Right cardiac atrium (tissue), 5 donors: ENCODE measurements at places on chromosomes 13 and 19. TPM values are rescaled to one million over a fixed set of nuclear protein-coding genes. Genes with fewer than 3 reads are reported as not detected.

GRCh38 chr13:37369616-37370015 is 229.0 kb downstream of the POSTN start:
- DNase-seq, result no peak

- DNase-seq, result no peak
Observed at GRCh38 chr19:39104186-39104596, 20.0 kb downstream of the ACP7 start.

HTR2A gene
- total RNA-seq, result 1.1 TPM

LILRA1 gene
- 1.2 TPM for total RNA-seq

EPSTI1 gene
- total RNA-seq, result 4.8 TPM

DNA sequence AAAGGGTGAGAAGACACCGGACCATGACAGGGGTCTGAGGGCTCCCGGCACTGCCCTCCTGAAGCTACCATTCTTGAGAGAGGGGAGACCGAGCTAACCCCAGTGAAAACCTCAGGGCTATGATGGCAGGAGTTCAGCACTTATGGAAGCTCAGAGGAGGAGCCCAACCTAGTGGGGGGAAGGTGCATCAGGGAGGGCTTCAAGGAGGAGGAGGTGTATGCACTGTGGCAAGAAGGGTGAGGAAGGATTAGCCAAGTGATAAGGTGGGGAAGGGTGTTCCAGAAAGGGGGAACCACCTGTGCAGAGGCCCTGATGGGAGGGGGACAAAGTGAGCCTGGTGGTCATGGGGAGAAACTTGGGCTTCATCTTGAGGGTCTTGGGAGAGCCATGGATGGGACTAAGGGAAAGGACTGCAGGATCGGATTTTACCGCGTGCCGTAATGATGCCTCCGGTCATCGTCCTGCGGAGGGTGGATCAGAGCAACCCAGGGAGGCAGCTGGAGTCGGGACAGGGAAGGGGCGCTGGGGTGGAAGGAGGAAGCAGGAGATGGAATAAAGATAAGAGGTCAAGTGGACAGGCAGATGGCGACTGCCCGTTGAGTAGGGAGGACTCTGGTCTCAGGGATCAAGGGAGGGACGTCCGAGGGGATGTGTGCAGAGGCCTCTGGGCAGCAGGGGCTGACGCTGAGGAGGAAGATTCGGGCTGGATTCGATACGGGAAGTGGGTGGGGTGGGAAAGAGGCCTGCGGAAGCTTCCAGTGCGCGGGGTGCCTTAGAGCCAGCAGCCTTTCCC is 13.3 kb upstream of the PSMD8 start:
- no peak for DNase-seq

DNA sequence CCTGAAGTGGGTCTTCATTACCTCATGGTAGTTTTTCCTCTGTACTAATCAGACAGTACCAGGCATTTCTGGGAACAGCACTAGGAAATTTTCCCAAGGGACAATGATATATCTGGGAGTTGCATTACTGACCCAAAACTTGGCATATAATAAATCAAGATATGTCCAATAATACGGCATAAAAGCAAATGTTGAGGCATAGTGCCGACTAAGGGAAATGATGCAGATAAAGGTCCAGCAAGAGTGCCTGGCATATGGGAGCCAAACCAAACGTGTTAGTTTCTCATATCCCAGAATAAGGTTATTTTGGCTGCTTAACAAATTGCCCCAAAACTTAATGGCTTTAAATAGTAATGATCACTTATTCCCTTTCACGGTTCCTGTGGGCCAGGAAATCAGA is 12.1 kb upstream of the TDRD3 start:
- DNase-seq, result no peak

RAB3D gene
- total RNA-seq, result 12.2 TPM

AZU1 gene
- not detected for total RNA-seq

DNA sequence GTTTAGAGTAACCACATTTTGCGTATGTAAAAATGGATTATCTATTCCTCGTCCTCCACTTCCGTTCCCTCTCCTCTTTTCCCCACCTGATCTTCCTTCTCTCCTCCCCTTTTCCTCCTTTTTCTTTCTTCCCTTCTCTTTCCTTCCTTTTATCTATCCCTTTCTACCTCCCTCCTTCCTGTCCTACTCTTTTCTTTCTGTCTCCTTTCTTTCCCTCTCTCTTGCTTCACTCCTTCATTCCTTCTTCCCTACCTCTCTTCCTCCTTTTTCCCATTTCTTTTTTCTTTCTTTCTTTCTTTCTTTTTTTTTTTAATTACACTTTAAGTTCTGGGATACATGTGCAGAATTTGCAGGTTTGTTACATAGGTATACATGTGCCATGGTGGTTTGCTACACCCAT is 688.4 kb upstream of the GPC6 start:
- no peak for DNase-seq

DNA sequence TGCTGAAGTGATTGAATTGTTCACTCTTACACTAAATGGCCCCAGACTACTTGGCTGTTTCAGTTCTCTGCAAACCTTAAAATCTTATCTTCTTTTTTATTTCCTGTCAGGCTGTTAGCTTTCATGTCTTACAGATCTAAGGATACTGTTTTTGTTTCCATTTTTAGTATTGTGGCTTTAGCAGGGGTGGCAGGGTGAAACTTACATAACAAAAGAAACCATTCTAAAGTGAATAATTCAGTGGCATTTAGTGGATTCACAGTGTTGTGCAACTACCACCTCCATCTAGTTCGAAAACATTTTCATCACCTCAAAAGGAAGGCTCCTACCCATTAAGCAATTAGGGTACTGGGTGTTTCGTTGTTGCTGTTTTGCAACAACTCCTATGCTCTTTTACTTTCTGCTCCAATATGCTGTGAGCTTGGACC is 19.8 kb downstream of the TMEM272 start:
- DNase-seq, result no peak

NKPD1 gene
- total RNA-seq, result not detected

GRCh38 chr19:30584090-30584489 is 211.9 kb downstream of the ZNF536 start:
- DNase-seq, result no peak
